ENCODE measurements at places on chromosomes 4 and X.

GRCh38 chr4:82362565-82362964, 11.2 kb downstream of the HNRNPD start:
- no peak for DNase-seq

- DNase-seq: no peak
These were observed 370.4 kb downstream of the INPP4B start for GRCh38 chr4:142475663-142476062.

- no peak for DNase-seq
These were observed 27.2 kb downstream of the TMSB4X start for GRCh38 chrX:13001961-13002671.

- peak; percentile 58 for DNase-seq
These were observed 5.6 kb upstream of the PCDH7 start for GRCh38 chr4:30714408-30715031.

GRCh38 chr4:184007891-184008290, 102.8 kb downstream of the STOX2 start:
- DNase-seq: peak; percentile 48

GRCh38 chrX:33252306-33252825, 41.0 kb upstream of the DMD start:
- peak; percentile 1 for DNase-seq

GRCh38 chr4:155794589-155795236, 35.9 kb downstream of the GUCY1B1 start:
- DNase-seq: no peak

DNA sequence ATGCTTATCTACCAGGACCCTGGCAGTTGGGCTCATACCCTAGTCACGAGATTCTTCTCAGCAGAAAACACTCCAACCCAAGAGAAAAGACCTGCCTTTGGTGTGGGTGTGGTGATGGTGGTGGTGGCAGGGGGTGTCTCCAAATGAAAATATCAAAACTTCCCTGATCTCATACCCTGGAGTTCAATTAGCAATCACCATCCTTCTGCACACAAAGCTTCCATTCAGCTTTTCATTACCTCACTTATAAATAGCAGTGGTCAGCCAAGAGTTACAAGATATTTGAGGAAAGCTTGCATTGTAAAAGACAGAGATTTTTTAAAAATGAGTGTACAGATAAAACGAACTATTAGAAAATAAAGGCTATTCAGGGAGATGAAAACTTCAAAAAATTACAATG, 580.8 kb upstream of the MAGEB2 start:
- DNase-seq: no peak

DNA sequence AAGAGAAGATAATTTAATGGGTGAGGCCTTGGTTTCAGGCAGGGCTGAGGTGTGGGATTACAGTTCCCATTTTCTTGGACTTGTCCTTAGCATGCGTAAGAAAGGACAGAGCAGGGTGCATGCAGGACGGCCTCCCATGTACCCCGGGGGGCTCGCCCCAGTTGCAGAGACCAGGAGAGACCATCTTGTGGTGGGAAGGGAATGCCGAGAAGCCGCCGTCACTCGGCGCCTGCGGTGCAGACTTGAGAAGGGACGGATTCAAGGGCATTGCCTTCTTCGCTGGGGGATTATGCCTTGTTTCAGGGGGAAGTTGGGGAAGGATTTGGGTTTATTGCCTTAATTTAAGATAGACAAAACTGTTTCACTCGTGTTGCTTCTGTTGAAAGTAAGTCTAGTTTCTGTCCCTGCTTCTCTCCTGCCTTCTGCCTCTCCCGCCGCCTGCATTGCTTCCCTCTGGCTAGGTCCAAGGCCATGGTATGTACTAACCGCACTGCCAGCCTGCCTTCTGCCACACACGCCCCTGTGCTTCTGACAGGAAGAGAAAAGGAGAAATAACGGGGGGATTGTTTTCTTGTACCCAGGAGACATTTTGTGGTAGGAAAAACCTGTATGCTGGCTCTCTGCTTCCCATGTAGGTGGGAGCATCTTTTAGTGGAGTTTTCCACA, 175.9 kb downstream of the DCLK2 start:
- DNase-seq: no peak

GRCh38 chr4:99979872-99980271, 29.8 kb upstream of the H2AZ1 start:
- peak; percentile 86 for DNase-seq

DNA sequence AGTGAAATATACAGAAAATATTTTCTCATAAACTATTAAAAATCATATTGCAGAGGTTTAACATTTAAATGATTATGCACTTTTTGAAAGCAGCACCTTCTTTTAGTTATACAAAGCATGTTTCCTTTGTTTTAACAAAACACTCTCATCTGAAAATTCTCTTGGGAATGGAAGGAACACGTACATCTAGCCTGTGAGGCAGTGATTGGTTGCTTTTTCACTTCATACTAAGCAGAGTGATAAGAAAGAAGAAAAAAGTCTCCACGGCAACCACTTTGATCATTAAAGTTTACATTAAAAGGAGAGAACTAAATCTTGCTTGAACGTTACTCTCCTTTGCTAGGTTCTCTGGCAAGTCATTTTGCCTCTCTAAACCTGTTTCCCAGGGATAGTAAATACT, 41.7 kb upstream of the H2AZ1 start:
- no peak for DNase-seq

GRCh38 chr4:75042601-75043208, 109.8 kb downstream of the PARM1 start:
- no peak for DNase-seq

DNA sequence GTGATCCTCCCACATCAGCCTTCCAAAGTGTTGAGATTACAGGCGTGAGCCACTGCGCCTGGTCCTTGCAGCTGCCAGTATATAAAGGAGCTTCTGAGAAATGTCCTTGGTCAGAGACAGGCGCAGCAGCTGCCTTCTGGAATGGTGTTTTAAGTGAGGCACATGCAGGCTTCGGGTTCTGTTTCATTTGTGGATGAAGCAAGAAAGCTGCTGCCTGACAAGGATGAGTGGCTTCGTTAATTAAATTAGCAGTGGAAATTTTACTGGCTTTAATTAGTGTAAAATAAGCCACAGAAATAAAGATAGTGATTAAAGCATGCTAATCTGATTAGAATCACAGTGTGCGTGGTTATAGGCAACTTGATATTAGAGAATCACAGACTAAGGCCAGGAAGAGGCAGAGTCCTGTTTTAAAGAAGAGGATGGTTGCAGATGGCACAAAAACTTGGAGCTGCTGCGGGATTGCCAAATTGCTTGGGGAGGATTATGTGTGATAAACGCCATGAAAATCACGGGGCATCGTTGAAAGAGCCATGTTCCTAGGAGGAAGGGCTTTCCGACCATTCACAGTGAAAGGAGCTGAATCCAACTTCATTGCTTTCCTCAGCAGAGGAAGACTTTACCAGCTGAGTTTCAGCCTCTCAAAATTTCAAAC, 348.4 kb upstream of the FAT1 start:
- no peak for DNase-seq

- no peak for DNase-seq
These were observed 7.3 kb downstream of the SHOX start for GRCh38 chrX:637660-638481.

DNA sequence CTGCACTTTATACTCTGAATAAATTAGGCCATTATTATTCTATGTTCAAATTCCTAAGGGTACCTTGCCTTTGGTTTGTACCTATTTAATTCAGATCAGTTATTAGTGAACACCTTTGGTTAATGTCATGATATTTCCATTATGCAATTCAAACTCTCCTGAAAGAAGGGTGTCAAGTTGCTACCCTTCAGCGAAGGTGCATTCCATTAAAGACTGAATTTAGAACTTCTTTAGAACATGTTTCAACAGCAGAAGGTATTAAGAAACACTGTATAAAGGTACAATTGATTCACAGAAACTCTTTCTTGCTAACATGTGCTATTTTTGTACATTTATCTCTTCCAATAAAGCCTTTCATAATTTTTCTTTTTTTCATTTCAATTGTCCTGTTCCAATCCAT, 1545.4 kb upstream of the PCDH10 start:
- no peak for DNase-seq

DNA sequence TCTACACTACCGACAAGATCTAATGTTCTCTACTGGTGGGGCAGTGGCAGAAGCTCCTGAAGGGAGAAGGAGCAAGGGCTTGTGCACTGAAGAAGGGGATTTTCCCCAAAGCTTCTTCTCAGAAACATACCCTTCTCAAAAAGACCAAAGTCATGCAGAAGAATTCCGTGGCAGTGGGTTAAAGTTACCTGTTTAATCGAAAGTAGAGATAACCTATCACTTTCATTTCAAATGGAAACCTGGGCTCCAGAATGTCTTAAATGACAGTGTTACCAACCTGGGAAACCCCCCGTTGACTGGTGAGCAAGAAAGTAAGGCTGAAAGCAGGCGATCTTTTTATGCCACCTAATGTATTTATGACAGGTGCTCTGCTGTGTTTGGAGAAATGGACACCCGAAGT, 92.5 kb upstream of the TEX13D start:
- no peak for DNase-seq

DNA sequence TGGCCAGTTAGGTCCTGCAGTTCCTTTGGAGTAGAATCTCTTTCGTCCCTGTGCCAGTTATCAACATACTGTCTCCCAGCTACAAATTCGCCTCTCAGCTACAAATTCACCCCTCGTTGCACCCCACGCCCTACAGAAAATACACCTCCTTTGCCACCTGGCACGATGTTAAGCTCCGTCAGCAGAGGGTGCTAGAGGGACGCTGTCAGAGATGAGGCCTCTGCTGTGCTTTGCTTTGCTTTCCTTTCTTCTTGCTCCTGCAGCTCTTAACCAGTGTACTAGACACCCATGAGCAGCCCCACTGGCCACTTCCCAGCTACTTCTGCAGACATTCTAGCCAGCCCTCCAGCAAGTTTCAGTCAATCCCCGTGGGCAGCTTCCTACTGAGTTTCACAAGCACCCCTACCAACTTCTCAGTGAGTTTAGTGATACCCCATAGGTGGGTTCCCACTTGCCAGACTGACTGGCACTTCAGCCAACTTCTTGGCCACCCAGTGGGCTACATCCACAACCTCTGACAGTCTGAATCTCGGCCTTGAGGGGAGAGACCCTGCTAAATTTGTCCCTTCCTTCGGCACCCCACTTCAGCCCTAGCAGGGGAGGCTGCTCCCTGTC, 21.8 kb downstream of the HAUS3 start:
- peak; percentile 58 for DNase-seq

GRCh38 chr4:94595013-94595412, 143.3 kb downstream of the PDLIM5 start:
- DNase-seq: no peak

GRCh38 chrX:121008920-121009319, 23.4 kb upstream of the CT47A1 start:
- DNase-seq: no peak

GRCh38 chr4:71230271-71231128, 108.3 kb upstream of the SLC4A4 start:
- DNase-seq: peak; percentile 41

- peak; percentile 63 for DNase-seq
These were observed 326.4 kb downstream of the PPP3CA start for GRCh38 chr4:101020956-101021355.

GRCh38 chr4:1490654-1491327, 84.5 kb upstream of the NKX1-1 start:
- no peak for DNase-seq

GRCh38 chr4:158814636-158815330, 46.0 kb downstream of the FNIP2 start:
- peak; percentile 77 for DNase-seq

DNA sequence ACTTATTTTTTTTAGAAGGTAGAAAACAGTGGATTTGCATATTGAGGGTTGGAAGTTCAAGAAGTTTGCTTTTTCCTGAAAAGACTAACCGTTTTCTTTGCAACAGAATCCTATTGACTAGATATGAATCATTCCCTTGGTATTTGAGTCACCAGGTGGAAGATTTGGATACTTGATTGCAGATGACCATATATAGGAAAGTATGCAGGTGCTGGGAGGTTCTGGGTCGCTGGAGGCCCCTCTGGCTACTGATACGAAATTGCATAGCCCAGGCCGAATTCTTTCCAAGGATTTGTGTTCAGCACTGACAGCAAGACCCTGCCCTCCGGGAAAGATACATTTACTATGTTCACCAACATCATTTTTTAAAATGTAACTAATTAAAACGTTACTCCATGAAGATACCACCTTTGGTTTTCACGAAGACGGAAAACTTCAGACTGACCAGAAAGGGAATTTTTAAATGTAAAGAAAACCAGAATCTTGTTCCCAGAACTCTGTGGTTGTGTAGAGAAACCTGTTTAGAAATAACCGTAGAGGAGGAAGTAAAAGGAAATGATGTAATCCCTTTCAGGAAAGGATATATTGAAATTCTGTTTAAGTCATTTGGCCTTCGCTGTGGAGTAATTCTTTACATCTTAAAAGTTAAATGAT, 946 bp downstream of the ANXA3 start:
- DNase-seq: peak; percentile 49

- no peak for DNase-seq
These were observed 1.5 kb downstream of the GSX2 start for GRCh38 chr4:54101190-54102041.

GRCh38 chrX:148448686-148449085, 51.7 kb upstream of the AFF2 start:
- no peak for DNase-seq
